Panc1 (cell line): ENCODE measurements at places on chromosomes 11 and 22.

GRCh38 chr11:17792161-17792560 lies 57.6 kb downstream of the KCNC1 start:
- H3K4me3 ChIP-seq: no peak overlapping the region
- H3K27ac ChIP-seq: no peak overlapping the region
- no peaks in the 10 kb centered on the region for H3K36me3 ChIP-seq
- DNase-seq: no peak
- H3K4me1 ChIP-seq: no peaks in the 10 kb centered on the region

- H3K36me3 ChIP-seq: 0 out of 2 replicates have a peak, but pooled peaks cover 2% of the 10 kb centered on the region
- peak overlapping the region; percentile 70 for H3K4me3 ChIP-seq
- H3K4me1 ChIP-seq: peaks cover 27% of the 10 kb centered on the region
- no peak for DNase-seq
- H3K27ac ChIP-seq: peak overlapping the region; percentile 74
These were observed 668 bp downstream of the MADD start for GRCh38 chr11:47270331-47271271.

DNA sequence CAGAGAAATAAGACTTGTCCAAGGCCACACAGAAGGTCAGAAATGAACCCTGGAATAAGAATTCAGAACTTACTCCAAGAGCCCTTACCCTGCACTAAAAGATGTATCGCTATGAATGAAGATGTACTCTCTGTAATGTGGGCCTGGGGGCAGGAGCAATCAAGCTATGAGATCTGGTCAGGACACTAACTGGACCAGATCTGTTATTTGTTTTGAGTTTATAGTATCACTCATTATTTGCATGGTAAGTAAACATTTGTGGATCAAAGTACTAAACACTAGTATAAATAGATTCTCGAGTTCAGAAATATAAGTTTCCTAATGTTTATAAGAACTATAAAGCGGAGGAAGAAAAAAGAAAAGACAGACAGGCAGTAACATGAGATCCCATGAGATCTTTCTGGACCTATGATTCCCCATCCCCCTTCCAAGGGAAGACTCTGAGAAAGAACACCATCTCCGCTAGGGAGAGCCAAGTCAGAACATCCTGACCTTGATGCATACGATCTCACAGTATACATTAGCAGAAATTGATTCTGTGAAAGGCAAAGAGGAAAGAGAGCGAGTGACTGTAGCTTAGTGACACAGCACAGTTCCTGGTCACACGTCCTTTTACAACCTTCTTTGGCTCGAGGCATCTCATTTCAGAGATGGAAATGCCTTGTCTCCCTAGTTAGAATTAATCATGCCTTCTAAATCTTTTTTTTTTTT lies 71.2 kb downstream of the USP35 start:
- no peaks in the 10 kb centered on the region for H3K4me1 ChIP-seq
- H3K4me3 ChIP-seq: no peak overlapping the region
- DNase-seq: no peak
- H3K27ac ChIP-seq: no peak overlapping the region
- no peaks in the 10 kb centered on the region for H3K36me3 ChIP-seq

- no peaks in the 10 kb centered on the region for H3K27me3 ChIP-seq
- H3K36me3 ChIP-seq: no peaks in the 10 kb centered on the region
- no peak overlapping the region for H3K27ac ChIP-seq
- H3K4me3 ChIP-seq: no peak overlapping the region
- DNase-seq: no peak
These were observed 51.8 kb downstream of the IGSF9B start for GRCh38 chr11:133904818-133905515.

DNA sequence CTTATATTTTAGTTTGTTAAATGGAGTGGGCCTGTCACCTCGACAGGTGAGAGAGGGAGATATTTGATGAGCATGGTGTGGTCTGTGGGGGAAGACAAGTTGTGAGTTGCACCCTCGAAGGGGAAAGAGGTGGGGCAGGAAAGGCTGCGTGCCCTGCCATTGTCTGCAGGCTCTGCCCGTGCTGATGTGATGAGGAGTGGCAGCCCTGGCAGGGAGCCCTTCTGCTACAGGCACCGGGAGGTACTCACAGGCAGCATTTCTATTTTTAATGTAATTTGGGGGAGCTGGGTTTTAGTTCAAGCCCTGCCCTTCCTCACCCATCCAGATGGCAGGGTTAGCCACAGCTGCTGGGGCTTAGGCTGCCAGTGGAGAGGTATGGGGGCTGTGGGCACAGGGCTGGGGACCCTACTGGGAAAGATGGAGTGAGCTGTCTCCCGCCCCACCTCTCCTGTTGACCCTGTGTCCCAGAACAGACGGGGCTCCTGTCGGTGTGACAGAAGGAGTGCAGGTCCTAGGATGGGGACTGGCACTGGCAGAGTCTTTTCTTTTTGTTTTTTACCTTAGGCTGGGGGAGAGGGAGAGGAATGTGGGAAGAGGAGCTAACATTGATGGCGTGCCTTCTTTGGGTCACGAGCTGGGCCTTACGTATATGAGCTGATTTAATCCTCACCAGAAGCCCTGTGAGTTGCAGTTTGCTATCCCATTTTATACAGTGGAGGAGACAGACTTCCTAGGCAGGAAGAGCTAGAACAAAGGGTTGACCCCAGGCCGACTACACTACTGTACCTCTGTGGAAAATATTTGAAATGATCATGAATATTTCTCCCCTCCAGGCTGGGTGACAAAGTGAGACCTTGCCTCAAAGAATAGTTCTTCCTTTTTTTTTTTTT lies 51.6 kb downstream of the CEP164 start:
- no peak for DNase-seq
- H3K4me3 ChIP-seq: no peak overlapping the region
- no peaks in the 10 kb centered on the region for H3K27me3 ChIP-seq

DNA sequence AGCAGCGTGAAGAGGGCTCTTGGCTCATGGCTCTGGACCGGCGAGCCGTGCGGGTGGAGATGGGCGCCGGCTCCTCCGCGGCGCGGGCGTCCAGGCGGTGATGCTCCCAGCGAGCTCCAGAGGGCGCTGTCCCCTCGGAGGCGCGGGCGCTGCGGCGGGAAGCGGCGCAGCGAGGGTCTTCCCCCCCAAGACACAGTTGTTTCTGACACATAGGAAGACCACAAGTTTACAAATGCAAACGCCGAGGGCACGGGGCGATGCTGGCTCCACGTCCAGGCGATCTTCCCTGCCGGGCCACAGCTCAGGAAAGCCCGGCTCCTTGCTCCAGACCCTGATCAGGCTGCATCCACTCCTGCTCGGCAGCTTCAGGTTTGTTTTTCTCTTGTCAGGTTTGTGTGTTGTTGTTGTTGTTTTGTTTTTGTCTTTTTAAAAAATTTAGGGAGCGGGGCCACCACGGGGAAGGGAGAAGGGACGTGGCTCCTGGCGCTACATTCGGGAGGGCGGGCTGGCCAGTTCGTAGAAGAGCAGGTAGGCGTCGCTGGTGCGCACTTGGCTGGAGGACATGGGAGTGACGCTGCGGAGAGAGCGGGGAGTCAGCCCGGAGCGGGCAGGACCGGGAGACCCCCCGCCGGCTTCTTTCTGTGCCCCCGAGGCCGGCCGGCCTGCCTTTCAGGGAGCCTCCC lies 10.0 kb upstream of the MFRP start:
- H3K27ac ChIP-seq: no peak overlapping the region
- H3K4me1 ChIP-seq: peaks cover 12% of the 10 kb centered on the region
- H3K27me3 ChIP-seq: no peaks in the 10 kb centered on the region
- no peak for DNase-seq
- H3K4me3 ChIP-seq: no peak overlapping the region

GRCh38 chr11:1548221-1549070 lies 23.6 kb downstream of the DUSP8 start:
- DNase-seq: peak; percentile 39
- 0 out of 2 replicates have a peak, but pooled peaks cover 2% of the 10 kb centered on the region for H3K27me3 ChIP-seq
- H3K4me3 ChIP-seq: peak overlapping the region; percentile 20; the same call in 1 of the 2 replicates
- H3K27ac ChIP-seq: no peak overlapping the region; the same call in 1 of the 2 replicates
- H3K36me3 ChIP-seq: no peaks in the 10 kb centered on the region; the same call in 1 of the 2 replicates

GRCh38 chr11:133705074-133705648 lies 140.2 kb downstream of the SPATA19 start:
- no peak for DNase-seq
- H3K4me3 ChIP-seq: no peak overlapping the region
- no peaks in the 10 kb centered on the region for H3K4me1 ChIP-seq

DNA sequence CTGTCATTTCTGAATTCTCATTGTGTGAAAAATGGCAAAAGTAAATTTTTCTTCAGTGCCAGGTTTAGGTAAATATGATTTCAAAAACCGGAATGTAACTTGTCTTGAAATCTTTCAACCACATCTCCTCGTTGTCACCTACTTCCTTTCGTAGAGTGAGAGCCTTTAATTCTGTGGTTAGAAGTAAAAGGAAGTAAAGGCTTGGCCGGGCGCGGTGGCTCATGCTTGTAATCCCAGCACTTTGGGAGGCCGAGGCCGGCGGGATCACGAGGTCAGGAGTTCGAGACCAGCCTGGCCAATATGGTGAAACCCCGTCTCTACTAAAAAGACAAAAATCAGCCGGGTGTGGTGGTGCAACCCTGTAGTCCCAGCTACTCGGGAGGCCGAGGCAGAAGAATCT lies 29.8 kb downstream of the SGSM3 start:
- no peak overlapping the region for H3K27ac ChIP-seq
- no peak overlapping the region for H3K4me3 ChIP-seq
- H3K4me1 ChIP-seq: no peaks in the 10 kb centered on the region
- no peak for DNase-seq

DNA sequence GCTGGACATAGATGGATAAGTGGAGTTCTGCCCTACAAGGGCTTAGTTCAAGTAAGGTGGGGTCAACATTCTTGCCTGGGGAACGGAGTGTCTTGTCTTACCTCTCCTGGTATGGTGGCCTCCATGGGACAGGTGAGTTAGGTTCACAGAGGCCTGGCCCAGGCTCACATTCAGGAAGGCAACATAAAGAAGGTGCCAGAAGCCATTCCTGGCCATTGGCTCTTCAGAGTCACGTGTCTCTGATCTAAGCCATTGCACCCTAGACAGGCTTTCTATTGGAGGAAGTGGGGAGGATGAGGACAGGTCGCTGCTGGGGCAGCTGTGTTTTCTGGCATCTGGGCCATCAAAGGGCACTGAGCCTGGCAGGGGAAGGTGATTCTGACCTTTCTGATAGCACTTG lies 14.8 kb downstream of the LMO2 start:
- H3K27ac ChIP-seq: no peak overlapping the region
- no peak overlapping the region for H3K4me3 ChIP-seq
- H3K27me3 ChIP-seq: peaks cover 26% of the 10 kb centered on the region
- DNase-seq: no peak
- no peaks in the 10 kb centered on the region for H3K4me1 ChIP-seq
- no peaks in the 10 kb centered on the region for H3K36me3 ChIP-seq

DNA sequence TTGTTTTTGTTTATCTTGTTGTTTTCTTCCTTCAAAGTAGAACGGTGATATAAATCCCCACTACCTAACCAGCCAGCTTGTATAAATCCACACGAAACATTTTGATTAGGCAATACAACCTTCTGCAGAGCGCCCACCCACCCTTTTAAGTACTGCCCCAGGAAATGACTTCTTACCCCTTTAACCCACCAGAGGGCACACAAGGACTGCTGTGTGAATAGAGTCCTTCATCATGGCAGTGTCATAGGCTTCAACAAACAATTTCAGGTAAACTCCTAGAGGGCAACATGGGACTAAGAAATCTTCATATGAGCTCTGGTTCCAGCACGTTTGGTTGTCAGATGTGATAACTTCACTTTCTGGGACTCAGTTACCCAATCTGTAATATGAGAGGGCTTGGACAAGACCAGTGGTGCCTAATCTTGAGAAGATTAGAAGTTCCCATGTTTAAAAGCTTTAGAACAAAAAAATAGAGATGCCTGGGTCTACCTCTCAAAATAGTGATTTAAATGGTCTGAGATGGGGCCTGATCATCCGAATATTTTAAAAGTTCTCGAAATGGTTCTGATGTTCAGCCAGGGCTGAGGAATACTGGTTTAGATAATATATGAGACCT lies 56.1 kb downstream of the PIWIL4 start:
- H3K27me3 ChIP-seq: no peaks in the 10 kb centered on the region
- peak; percentile 78 for DNase-seq
- H3K27ac ChIP-seq: peak overlapping the region; percentile 3; the same call in 1 of the 2 replicates
- no peak overlapping the region for H3K4me3 ChIP-seq
- no peaks in the 10 kb centered on the region for H3K4me1 ChIP-seq

- H3K27ac ChIP-seq: no peak overlapping the region
- H3K4me1 ChIP-seq: peaks cover 6% of the 10 kb centered on the region; the same call in 1 of the 2 replicates
- H3K36me3 ChIP-seq: no peaks in the 10 kb centered on the region
- no peak for DNase-seq
- H3K27me3 ChIP-seq: no peaks in the 10 kb centered on the region
These were observed 17.8 kb upstream of the CSNK1E start for GRCh38 chr22:38335077-38335476.

- no peaks in the 10 kb centered on the region for H3K27me3 ChIP-seq
- no peaks in the 10 kb centered on the region; the same call in 1 of the 2 replicates for H3K4me1 ChIP-seq
- no peak overlapping the region for H3K4me3 ChIP-seq
- H3K27ac ChIP-seq: no peak overlapping the region
- DNase-seq: no peak
- peaks cover 4% of the 10 kb centered on the region; the same call in 1 of the 2 replicates for H3K36me3 ChIP-seq
These were observed 35.9 kb downstream of the PIK3C2A start for GRCh38 chr11:17171916-17172315.

DNA sequence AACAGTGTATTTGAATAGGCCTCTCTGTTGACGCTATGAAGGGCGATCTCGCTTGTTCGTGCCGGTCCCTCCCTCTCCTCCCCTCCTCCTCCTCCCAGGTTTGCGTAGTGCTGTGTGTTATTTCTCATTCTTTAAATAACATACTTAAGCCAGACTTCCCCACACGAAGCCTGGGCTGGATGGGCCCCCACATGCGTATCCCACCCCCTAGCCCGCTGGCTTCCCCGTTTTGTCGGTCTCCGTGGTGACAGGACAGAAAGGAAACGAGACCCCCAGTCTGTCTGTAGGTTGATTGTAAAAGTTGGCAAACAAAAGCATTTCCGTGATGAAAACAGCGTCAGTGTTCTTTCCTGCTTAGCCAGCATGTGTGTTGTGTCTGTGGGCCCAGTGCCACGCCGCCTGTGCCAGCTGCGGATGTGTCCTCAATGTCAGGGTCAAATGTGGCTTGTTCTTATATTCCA lies 27.3 kb downstream of the FAM118A start:
- no peaks in the 10 kb centered on the region for H3K27me3 ChIP-seq
- no peak for DNase-seq
- H3K36me3 ChIP-seq: no peaks in the 10 kb centered on the region
- H3K27ac ChIP-seq: no peak overlapping the region
- H3K4me3 ChIP-seq: no peak overlapping the region

DNA sequence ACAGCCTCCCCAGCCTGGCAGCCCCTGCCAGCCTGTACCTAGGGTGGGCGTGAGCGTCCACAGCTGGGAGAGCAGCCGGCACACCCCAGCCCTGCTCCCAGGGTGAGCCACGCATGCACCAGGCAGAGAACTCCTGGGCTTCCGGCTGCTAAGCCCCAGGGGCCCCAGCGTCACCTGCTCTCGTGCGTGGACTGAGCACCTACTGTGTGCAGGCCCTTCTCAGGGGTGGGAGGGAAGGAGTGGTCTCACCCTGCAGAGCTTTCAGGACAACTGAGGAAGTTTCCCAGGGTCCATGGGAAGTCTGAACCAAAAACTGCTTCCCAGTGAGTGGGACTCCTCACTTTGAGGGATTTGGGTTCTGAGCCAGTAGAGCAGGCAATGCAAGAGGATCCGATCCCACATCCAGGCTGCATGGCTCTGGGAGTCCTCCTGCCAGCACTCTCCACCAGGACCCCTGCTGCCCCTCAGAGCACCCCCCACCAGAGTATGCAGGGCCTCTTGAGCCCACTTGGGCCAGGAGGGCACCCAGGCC lies 47.1 kb upstream of the PRODH start:
- H3K4me1 ChIP-seq: no peaks in the 10 kb centered on the region
- DNase-seq: no peak
- no peaks in the 10 kb centered on the region for H3K36me3 ChIP-seq
- H3K27me3 ChIP-seq: no peaks in the 10 kb centered on the region
